ENCODE measurements at places on chromosomes 13 and 19.

DNA sequence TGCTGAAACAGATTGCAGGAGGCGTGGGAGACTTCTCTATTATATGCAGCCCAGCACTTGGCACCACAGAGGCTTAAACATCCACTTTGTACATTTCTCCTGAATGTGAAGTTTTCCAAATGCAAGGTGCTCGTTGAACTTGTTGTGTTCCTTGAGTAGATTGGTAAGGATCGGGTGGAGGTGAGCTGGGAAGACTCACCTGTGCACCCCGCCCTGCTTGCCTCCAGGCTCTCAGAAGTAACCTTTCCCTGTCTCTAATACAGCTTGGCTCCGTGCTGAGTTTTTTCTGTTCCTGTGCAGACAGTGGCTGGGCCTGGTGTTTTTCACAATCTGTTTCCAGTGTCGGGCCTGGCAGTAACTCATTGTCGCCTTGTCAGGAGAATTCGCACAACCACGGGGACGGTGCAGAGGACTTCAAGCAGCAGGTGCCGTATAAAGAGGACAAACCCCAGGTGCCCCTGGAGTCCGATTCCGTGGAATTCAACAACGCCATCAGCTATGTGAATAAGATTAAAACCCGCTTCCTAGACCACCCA is 12.3 kb downstream of the SIN3B start:
- no peak for DNase-seq

DNA sequence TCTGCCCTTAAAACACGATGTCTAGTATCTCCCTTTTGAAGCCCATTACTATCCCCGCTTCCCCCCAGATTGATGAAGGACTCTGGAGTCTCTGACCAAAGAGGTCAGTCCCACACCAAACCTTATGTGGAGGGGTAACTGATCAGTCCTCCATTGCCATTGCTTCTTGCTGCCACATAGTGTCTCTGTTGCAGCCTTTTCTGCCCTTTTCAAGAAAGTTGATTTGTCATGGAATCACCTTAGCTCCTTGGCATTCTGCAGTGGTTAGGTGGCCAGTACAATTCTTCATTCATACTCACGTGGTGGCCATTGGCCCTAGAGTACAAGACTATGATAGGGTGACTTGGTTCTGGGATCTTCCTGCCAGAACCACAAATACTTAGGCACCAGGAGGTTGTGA is 8.4 kb upstream of the HTR2A start:
- no peak for DNase-seq

- DNase-seq = no peak
Measured at GRCh38 chr19:45306040-45306439, 16.6 kb downstream of the CKM start.

GRCh38 chr13:94713561-94714182 is 1.3 kb upstream of the SOX21 start:
- no peak for DNase-seq

- DNase-seq = no peak
Measured at GRCh38 chr19:29630655-29631054, 24.6 kb downstream of the POP4 start.

GRCh38 chr13:33865945-33866344 is 48.0 kb downstream of the RFC3 start:
- no peak for DNase-seq

DNA sequence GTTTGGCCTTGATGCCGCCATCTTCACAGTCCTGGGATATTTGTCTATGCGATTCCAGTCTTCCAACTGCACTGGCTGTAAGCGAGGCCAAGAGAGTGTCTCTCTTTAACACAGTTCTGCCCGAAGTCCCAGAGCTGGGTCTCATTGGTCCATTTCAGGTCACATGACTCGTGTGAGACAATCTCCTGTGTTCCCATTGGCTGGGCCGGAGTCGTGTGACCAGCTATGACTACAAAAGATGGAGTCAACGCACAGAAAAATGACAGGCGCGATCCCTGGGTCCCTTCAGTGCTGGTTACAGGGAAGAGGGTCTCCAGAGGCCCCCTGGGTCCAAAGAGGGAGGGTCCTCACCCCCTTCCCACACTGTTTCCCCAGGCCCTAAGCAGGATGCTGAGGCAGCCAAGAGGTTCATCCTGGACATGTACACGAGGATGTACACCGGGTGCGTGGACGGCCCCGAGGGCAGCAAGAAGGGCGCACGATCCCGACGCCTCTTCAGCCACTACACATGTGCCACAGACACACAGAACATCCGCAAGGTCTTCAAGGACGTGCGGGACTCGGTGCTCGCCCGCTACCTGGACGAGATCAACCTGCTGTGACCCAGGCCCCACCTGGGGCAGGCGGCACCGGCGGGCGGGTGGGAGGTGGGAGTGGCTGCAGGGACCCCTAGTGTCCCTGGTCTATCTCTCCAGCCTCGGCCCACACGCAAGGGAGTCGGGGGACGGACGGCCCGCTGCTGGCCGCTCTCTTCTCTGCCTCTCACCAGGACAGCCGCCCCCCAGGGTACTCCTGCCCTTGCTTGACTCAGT is 15.9 kb upstream of the S1PR4 start:
- DNase-seq = no peak

- DNase-seq = no peak
Measured at GRCh38 chr13:20360835-20361412, 128.8 kb upstream of the GJB6 start.

DNA sequence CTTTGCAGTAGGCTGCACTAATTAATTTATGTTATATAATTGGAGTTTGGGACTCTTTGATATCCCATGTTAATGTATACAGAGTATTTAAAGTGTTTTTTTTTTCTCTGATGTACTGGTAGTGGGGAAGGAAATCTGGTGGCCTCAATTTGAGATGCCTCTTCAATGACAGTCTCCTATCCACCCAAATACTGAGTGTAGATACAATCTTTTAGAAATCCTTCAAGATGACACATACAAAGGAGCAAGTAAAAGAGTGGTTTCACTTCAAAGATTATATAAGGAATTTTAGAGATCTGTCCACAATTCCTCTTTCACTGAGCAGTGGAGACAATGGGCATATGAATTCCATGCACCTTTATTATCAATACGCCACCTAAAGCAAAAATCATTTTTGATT is 15.1 kb downstream of the NALCN start:
- no peak for DNase-seq

Data from stimulated activated CD8-positive, alpha-beta memory T cell treated with anti-CD3 and anti-CD28 coated beads, Interleukin-2, amount 100 ng/mL, for 1 hour (primary cell).